ENCODE measurements at places on chromosomes 3 and 15. TPM values are rescaled to one million over a fixed set of nuclear protein-coding genes. Genes with fewer than 3 reads are reported as not detected.
A peak's percentile ranks its signal among the peaks of the same experiment; 100 is the strongest.

Gene GNB4
- total RNA-seq, result 0.39 TPM

DNA sequence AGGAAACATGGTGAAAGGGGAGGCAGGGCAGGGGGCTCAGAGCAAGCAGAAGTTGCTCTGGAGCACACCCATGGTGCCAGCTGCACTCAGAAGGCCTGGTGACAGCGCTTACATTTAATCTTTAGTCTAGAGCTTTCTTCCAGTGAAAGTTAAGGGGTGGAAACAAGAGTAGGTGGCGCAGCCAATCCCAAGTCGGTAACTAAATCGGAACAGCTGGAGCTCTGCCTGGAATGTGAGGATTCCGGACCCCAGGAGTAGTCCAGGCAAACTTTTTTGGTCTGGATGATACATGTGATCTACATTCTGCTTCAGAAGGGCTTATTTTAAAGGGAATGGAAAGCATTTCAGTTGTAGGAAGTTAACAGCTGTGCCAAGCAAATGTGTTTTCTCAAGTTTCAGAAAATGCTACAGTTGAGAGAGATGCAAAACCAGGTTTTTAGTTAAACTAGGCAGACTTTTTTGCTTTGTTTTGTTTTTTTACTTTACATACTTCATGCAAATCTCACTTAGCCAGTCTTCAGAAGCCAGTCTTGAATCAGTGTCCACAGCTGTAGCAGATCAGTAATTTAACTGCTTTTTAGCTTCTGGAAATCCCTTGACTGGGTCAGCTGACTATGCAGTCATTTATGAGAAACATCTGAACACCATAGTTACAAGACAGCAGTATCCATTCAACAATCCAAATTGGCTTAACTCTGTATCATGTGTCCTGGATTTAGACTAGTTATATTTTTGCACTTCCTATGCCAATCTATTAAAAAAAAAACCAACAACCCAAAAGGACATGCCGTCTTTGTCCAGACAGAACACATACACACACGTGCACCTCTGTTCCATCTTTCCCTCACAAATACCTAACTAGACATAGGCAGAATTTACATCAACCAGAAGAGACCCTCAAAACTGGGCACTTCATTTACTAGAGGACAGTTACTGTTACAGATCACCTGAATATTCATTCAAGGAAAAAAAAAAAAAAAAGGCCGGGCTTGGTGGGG lies 33.2 kb downstream of the ZNF106 start:
- H3K4me1 ChIP-seq, result peaks cover 17% of the 10 kb centered on the region
- no peaks in the 10 kb centered on the region for H3K27me3 ChIP-seq
- peak overlapping the region; percentile 61 for H3K27ac ChIP-seq
- no peak overlapping the region for H3K4me3 ChIP-seq
- H3K36me3 ChIP-seq, result no peaks in the 10 kb centered on the region

Gene MKRN2OS
- total RNA-seq, result not detected

Gene PEX5L
- 0.23 TPM for total RNA-seq

GRCh38 chr3:155619118-155619915 lies 125.6 kb downstream of the PLCH1 start:
- no peak overlapping the region for H3K4me3 ChIP-seq
- peaks cover 2% of the 10 kb centered on the region for H3K36me3 ChIP-seq
- no peaks in the 10 kb centered on the region for H3K4me1 ChIP-seq
- H3K27me3 ChIP-seq, result no peaks in the 10 kb centered on the region

Gene PPCDC
- 29.6 TPM for total RNA-seq

DNA sequence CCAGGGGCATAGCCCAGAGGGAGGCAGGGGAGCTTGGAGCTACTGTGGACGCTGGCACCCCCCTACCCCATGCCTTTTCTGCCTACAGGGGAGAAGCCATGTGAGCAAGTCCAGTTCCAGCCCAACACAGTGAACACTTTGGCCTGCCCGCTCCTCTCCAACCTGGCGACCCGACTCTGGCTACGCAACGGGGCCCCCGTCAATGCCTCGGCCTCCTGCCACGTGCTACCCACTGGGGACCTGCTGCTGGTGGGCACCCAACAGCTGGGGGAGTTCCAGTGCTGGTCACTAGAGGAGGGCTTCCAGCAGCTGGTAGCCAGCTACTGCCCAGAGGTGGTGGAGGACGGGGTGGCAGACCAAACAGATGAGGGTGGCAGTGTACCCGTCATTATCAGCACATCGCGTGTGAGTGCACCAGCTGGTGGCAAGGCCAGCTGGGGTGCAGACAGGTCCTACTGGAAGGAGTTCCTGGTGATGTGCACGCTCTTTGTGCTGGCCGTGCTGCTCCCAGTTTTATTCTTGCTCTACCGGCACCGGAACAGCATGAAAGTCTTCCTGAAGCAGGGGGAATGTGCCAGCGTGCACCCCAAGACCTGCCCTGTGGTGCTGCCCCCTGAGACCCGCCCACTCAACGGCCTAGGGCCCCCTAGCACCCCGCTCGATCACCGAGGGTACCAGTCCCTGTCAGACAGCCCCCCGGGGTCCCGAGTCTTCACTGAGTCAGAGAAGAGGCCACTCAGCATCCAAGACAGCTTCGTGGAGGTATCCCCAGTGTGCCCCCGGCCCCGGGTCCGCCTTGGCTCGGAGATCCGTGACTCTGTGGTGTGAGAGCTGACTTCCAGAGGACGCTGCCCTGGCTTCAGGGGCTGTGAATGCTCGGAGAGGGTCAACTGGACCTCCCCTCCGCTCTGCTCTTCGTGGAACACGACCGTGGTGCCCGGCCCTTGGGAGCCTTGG lies 5.6 kb downstream of the CIB1 start:
- H3K36me3 ChIP-seq, result peaks cover 10% of the 10 kb centered on the region
- no peak overlapping the region for H3K4me3 ChIP-seq
- H3K4me1 ChIP-seq, result peaks cover 40% of the 10 kb centered on the region
- no peak for DNase-seq
- H3K27ac ChIP-seq, result no peak overlapping the region

DNA sequence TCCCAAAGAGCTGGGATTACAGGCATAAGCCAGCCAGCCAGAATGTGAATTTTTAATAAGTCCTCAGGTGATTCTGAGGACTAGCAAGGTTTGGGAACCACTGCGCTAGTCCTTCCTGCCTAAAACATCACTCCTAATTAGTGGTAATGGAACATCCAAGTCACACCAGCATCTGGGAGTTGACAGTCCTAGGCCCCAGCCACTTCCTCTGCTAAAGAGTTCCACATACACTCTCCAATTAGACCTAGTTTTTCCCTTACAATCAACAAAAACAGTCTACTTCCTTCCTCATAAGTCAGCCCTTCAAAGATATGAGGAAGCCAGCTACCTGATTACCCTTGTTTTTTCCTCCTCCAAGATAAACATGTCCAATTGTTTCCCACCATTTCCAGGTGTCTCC lies 78.1 kb downstream of the OXNAD1 start:
- DNase-seq, result no peak
- peaks cover 57% of the 10 kb centered on the region for H3K4me1 ChIP-seq
- no peak overlapping the region for H3K4me3 ChIP-seq
- no peaks in the 10 kb centered on the region for H3K27me3 ChIP-seq
- H3K27ac ChIP-seq, result peak overlapping the region; percentile 71

Gene MFSD1
- total RNA-seq, result 17.5 TPM

Measured in activated T-cell treated with anti-CD3 and anti-CD28 coated beads, Interleukin-2, amount 50 U/mL, for 72 hours (primary cell).